Activated effector memory CD4-positive, alpha-beta T cell treated with Interleukin-2 at 50 U/mL for 16 hours (primary cell): ENCODE measurements at places on chromosomes 1 and 21.
A peak's percentile ranks its signal among the peaks of the same experiment; 100 is the strongest.

- no peak for DNase-seq
Observed at GRCh38 chr1:223706077-223706973, 6.0 kb upstream of the CAPN2 start.

DNA sequence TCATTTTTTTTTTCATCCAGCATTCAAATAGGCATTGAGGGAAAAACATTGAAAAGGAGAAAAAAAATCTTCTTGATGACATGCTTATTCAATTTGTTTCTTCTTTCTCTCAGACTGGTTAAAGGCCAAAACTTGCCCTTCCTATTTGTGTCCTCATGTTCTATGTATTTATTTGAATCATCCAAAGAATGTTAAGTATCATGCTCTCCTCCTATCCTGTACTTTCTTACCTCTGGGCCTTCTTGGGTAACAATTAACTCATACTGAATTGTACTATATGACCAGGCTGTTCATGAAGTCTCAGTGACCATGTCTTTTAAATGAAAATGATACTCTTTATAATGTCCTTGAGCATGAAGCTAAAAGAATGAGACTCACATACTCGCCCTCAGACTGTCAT is 36.5 kb upstream of the DENND1B start:
- DNase-seq: no peak

DNA sequence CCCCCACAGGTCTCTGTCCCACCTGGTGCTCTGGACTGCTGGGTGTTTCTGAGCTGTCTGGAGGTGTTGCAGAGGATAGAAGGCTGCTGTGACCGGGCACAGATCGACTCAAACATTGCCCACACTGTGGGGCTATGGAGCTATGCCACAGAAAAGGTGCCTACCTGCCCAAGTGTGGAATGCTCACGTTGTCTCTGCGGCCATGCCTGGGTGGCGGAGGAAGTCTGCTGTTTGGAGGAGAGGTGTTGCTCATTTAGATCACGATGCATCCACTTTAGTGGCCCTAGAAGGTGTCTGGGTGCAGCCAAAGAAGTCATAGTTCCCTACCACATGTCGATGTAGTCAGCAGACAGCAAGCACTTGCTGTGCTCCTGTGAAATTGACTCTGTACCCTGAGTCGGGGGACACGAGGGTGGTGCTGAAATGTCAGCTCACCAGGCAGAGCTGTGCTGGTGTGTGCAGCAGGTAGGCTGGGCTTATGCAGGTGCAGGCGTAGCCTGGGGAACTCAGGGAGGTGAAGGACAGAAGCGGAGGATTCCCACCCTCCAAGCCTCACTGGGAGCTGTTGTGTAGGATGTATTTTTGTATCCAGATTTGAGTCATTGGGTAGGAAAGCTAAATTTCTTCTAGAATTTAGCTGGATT is 32.8 kb upstream of the PWP2 start:
- no peak for DNase-seq

- no peak for DNase-seq
Observed at GRCh38 chr1:1054971-1055370, 19.1 kb downstream of the RNF223 start.

DNA sequence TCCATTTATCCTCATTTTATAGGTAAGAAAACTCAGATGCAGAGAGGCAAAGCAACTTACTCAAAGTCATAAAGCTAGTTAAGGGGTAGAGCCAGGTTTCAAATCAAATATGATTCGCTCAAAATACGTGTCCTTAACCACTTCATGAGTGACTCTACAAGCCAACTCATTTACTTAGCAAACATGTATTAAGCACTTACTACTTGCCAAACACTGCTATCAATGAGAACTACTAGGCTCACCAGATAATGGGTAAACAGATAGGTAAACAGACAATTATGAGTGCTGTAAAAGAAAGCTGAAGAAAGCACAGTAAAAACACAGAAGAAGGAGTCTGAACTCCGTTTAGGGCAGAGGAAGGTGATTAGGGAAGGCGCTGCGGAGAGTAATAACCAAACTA is 65.9 kb downstream of the WDR64 start:
- no peak for DNase-seq

DNA sequence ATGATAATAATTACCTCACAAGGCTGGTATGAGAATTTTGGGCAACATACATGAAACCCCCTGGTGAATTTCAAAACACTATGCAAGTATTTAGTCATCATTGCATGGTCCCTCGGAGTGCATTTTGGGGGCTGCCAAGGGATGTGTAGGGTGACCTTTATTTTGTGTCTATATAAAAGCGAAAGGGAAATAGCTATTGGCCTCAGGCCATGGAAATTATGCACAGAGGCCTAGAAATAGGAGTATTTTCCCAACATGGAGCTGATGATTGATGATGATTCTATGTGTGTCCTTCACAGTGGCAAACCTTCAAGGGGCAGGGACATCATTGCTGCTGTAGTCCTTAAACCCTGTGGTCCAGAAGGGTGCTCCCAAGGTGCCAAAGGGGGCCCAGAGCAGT is 265.5 kb downstream of the ST6GALNAC3 start:
- DNase-seq: no peak

GRCh38 chr1:84141182-84142003 is 2.7 kb upstream of the PRKACB start:
- DNase-seq: no peak

GRCh38 chr21:38968887-38969543 is 163.3 kb downstream of the ETS2 start:
- DNase-seq: no peak

DNA sequence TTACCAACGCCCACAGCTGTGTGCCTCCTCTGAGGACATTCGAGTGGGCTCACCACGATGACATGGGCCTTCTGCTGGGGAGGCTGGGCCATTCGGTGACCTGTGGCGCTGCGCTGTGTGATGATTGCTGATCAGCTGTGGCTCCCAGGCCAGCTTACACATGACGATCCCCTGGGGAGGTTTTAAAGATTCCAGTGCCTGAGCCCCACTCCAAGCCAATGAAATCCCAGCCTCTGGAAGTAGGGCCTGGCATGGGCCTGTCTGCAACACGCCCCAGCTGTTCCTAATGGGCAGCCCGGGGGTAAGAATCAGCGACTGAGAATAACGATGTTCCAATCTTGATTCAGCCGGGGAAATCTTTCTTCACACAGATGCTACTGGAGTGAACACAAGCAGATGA is 153.7 kb downstream of the KCNJ6 start:
- no peak for DNase-seq

GRCh38 chr21:19507682-19508260 is 1104.2 kb upstream of the TMPRSS15 start:
- no peak for DNase-seq

DNA sequence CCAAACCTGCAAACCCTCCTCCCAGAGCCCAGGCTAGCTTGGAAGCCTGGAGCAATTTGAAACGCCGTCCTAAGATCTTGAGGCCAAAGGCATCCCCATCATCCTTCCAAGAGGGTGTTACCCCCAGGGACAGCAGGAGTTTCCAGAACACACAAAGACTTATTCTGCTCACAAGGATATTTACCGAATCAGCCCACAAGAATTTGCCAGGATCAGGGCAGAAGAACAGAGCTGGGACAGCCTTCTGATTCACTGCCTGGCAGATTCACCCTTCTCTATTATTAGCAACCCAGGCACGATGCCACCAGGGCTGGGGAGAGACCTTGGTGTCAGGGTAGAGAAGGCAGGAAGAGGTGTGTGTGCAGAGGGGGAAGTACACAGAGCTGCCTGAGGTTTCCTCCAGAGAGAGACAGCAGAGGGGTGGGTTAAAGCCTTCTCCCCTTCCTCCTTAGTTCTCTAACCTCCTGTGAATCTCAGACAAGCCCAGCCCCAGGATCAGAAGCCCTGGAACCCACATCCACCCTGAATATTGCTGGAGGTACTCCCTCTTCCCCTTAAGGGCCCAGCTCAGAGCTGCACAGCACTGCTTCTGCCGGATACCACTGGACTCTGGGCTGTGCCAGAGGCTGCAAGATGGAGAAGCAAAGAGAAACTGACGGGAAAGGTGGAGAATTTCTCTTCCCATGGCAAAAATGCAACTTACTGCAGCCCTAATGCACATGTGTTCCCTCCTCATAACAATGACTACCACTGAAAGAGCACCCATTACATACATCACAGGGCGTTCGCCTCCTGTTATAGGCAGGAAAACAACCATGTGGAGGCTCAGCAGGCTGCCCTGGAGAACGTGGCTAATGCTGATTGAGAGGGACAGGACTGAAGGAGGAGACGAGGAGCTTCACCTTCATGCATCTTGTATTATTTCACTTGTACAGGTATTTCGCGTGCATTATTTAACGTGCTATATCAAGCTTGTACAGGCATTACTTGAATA is 61.8 kb downstream of the ITPKB start:
- peak; percentile 67 for DNase-seq

DNA sequence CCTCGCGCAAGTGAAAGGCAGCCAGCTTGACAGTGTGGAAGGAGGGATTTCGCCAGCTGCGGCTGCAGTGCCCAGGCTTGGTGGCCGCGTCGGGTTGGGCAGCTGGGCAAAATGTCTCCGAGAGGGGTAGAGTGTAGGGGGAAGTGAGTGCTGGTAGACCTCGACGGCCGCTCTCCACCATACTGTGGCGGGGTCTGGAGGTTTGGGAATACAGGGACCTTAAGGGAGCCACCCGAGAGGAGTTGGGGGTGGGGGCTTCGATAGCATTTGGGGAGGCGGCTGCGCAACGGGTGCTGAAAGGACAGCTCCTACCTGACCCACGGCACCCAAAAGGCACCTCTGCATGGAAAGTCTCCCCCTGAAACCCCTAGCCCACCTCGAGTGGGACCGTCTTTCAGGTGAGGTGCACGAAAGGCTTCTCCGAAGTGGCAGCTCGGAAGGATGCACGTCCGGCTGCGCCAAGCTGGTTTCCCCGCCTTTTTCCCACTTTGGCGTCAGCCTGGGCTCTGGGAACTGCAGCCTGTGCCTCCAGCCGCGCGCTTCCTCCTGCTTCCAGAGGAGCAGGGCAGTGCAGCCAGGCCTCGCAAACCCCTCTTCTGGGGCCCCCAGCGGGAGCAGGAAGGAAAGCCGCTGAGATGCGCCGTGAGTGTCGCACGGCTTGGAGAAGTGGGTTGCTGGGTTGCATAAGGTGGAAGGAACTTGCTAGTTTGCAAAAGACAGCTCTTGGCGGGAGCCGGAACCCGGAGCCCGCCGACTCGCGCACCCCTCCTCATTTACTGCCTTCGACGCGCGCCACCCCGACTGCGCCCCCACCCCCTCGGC is 531 bp upstream of the HMGN2 start:
- DNase-seq: no peak

GRCh38 chr1:119987686-119988085 is 81.8 kb downstream of the NOTCH2 start:
- DNase-seq: no peak

DNA sequence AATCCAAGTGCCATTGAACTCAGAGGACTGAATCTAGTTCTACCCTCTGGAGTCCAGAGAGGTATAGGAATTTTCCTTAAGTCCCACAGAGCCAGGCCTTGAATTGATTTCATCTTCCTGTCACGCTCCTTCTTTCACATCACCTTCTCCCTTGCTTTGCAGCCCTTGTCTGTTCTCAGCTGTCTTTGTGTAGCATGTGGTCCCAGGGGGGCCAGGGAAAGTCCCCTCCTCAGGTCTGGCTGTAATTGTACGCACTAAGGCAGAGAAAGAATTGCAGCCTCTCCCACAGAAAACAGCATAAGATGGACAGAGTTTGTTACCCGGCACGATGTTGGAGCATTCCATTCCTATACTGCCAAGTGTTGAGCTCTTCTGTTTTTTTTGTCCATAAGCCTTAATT is 153.6 kb downstream of the FAM78B start:
- no peak for DNase-seq

GRCh38 chr1:9728451-9729295 is 77.1 kb downstream of the PIK3CD start:
- DNase-seq: peak; percentile 31

- no peak for DNase-seq
Observed at GRCh38 chr21:34781526-34781925, 112.7 kb downstream of the CLIC6 start.

GRCh38 chr1:58287894-58288623 is 258.5 kb downstream of the OMA1 start:
- no peak for DNase-seq

DNA sequence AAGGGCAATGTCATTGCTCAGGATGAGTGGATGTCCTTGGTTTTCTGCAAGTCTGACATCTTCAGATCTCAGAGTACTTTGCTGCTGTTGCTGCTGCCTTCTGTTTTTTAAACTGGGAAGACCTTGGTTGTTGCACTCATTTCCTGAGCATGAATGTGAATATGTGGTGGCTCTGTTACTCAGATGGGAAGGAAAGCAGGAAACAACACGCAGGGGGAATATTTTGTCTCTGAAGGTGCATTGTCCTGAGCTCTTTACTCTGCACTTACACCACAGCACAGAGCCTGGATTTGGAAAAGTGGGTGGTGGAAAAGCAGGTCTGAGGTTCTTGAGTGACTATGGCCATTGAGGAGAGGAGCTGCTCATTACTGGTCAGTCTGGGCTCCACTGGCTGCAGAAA is 36.3 kb downstream of the PTGFRN start:
- DNase-seq: no peak

GRCh38 chr1:6870571-6870970 is 85.3 kb downstream of the CAMTA1 start:
- DNase-seq: no peak

DNA sequence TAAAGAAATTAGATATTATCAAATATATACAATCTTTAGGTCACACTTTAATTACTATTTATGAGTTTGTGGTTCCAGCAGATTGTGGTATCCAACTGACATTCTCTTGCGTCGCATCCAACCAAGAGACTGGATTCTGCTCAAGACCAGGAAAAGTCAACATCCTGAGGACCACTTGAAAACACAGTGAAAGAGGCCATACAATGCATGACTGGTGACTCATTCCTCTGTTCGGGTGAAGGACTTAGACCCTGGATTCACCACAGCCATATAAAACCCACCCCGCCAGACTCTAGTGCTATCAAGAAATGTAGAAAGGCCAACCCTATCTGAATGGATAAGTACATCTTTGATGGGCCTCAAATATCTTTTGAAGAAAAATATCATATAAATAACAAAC is 14.5 kb upstream of the CFHR4 start:
- no peak for DNase-seq

DNA sequence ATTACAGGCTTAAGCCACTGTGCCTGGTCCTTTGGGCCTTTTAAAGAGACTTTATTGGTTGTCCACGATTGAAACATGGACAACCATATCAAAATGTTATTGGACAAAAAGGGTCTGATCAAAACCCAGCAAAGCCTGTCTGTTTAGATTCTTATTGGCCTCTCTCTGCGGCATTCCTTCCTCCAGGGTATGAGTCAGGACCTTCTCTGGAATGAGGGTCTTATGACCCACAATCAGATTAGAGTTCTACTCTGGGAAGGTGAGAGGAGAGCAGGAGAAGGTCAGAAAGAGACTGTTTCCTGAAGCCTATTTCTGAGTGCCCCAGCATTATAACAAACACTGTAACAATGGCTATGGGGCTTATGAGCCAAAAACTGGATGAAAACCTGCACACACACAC is 7.9 kb downstream of the LURAP1 start:
- no peak for DNase-seq
